Right ventricle myocardium superior (tissue), 1 donor: ENCODE measurements at places on chromosomes 7 and 10. TPM values are rescaled to one million over a fixed set of nuclear protein-coding genes. Genes with fewer than 3 reads are reported as not detected.

Gene PLAC9
- total RNA-seq, result 29.1 TPM

Gene GHITM
- 394 TPM for total RNA-seq

Gene HMX3
- not detected for total RNA-seq

Gene KCNH2
- 88.9 TPM for total RNA-seq

Gene MAP3K8
- total RNA-seq, result 7.3 TPM

Gene CPVL
- total RNA-seq, result 37.5 TPM

Gene VPS50
- total RNA-seq, result 17.8 TPM

Gene SLC26A5
- not detected for total RNA-seq

Gene WNT8B
- total RNA-seq, result not detected
